Ecto neural progenitor cell (in vitro differentiated cells): ENCODE measurements at places on chromosomes 2 and 18.

DNA sequence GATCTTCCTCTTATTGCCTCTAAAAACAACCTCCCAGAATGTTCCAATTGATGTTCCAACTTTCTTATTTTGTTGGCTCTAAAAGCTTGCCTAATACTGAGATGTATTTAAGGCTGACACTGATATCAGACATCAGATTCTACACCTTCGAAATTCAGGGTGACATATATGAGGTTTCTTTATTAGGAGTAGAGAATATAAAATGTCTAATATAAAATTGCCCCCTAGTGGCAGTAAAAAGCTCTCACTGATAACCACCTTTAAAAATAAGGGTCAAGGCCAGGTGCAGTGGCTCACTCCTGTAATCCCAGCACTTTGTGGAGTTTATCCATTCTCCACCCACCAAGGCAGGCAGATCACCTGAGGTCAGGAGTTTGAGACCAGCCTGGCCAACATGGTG is 789.7 kb upstream of the SLC39A10 start:
- no peak for DNase-seq

- DNase-seq: no peak
Observed at GRCh38 chr2:75736276-75736675, 25.6 kb upstream of the GCFC2 start.

DNA sequence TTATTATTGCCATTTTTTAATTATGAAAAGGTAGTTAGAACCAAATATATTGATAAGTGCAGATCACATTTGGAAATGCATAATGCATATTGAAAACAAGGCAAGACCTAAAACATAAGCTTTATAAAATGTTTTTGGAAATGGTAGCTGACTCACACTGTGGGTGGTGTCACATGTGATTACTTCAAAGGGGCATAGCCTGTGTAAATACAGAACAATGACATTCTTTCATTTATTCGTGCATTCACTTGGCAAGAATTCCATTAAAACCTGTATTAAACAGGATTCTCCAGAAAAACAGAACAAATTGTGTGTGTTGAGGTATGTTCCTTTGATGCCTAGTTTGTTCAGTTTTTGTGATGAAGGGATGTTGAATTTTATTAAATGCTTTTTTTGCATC is 427.3 kb upstream of the ST6GAL2 start:
- no peak for DNase-seq

DNA sequence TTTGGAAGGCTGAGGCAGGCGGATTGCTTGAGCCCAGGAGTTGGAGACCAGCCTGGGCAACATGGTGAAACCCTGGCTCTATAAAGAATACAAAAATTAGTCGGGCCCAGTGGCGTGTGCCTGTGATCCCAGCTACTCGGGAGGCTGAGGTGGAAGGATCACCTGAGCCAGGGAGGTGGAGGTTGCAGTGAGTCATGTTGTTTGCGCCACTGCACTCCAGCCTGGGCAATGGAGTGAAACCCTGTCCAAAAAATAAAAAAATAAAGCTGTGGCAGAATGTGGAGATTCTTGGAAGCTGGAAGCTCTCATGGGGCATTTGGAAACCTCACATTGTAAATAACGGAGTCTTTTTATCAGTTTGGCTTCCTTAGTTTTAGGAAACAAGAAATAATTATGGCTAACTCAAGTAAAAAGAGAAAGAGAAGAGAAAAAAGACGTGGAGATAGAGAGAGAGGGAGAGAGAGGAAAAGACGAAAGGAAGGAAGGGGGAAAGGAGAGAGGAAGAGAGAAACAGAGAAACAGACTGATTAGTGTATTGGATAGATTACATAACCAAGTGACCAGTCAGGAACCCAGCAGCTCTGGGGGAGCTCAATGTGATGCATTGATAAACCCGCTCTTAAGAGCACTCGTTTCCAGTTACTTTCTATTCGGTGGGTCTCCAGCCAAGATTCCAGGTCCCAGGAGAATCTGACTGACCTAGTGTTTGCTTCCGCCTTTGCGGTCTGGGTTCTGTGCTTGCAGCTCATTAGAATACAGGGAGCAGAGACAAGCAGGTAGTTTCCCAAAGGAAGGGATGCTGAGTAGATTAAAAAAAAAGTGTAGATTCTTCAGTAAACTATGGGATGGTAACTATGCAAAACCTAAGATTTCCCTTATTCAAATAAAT is 1.1 kb upstream of the SPAST start:
- no peak for DNase-seq

- DNase-seq: no peak
Observed at GRCh38 chr2:211404098-211404497, 847.7 kb downstream of the CPS1 start.

- no peak for DNase-seq
Observed at GRCh38 chr18:42860011-42860410, 255.5 kb downstream of the RIT2 start.

GRCh38 chr2:12498704-12499103 is 218.0 kb upstream of the TRIB2 start:
- DNase-seq: no peak

DNA sequence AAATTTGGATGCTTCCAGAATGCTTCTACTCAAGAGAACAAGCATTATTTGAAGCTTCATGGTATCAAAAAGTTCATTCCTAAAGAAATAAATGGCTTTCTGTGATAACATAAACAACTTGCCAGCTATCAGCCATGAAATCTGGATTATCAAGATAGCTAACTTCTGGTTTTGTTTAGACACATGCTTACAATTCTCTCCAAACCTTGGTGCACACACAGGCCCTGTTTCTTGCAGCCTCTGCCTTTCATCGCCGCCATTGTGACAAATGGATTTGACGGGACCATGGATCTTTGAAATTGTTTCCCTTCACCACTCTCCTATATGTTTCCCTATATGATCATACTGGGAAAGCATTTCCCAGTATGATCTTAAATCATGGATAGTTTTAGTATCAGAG is 47.9 kb upstream of the CABLES1 start:
- no peak for DNase-seq

DNA sequence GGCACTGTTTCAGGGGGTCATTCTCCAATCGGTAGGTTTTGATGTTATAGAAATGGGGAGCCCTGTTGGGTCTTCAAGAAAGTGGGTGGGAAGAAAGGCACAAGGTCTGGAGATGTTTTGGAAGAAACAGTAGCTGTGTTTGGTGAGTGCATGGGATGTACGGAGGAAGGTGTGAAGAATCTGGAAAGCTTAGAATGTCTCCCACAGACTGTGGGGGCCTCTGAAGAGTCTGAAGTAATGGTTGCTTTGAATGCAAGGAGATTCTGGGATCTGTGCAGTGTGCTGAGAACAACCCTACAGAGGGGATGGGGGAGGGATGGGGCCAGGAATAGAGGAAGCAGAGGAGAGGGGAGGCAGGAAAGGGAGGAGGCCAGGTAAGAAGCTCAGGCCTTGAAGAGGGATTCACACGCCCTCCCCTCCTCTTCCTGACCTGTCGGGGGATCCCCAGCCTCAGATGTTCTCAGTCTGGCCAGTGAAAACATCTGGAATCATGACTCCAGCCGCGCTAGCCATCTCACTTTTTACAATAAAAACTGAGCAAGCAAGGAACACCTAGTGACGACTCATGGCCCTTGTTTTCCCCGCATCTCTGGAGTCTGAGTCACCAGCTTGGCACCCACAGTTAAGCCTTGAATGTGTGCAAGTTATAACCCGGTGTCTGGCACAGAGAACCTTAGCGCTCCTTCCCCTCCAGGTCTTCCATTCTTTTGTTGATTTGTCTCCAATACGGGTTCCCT is 74.2 kb downstream of the SH3BP4 start:
- DNase-seq: no peak

GRCh38 chr2:20443276-20443920 is 3.5 kb upstream of the RHOB start:
- no peak for DNase-seq

DNA sequence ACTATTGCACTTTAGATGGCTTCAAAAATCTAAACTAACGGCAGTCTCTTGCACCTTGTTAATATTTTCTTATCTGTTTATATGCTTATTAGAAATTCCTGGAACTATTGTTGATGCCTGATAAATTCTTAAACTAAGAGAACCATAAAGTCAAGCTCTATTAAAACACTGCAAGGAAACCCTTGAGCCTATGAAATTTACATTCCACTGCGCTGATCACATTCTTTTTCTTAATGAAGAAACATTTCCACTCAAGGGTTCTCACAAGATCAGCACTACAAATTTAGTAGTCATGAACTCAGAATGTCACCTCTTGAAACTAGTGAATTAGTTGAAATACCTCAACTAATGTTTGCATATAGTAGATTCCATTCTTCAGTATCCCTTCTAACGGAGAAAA is 331.8 kb upstream of the SLC8A1 start:
- no peak for DNase-seq

DNA sequence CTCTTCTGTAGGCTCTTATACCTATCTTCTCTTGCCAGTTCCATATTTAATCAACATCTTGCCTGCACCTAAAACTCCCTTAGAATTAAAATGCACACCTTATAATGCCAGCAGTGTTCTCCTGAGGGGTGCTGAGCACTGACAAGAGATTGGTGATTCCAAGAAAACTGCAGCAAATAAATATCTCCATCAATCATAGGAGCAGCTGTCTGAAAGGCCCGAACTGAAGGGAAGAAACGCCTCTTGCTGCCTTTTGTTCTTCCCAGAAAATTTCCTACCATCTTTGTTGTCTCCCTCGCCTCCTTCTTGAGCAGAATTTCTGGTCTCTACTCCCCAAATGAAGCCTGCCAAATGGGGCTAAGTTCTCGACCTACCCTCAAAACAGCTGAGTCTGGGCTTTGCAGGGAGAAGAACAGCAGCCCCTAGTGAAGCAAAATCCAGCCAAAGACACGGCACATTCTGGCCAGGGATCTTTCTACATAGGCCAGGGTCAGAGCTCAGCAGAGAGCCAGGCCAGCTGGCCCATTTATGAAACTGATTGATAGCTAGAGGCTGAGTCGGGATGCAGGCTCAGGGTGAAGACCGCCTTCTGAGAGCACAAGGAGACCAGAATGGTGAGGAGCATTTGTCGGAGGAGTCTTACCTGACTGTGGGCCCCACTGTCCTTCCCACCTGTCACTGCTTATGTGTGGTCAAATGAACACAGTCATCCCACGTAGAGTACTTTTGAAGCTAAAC is 20.4 kb upstream of the TMEM247 start:
- DNase-seq: no peak

GRCh38 chr18:46715062-46715461 is 41.8 kb downstream of the ST8SIA5 start:
- DNase-seq: no peak

DNA sequence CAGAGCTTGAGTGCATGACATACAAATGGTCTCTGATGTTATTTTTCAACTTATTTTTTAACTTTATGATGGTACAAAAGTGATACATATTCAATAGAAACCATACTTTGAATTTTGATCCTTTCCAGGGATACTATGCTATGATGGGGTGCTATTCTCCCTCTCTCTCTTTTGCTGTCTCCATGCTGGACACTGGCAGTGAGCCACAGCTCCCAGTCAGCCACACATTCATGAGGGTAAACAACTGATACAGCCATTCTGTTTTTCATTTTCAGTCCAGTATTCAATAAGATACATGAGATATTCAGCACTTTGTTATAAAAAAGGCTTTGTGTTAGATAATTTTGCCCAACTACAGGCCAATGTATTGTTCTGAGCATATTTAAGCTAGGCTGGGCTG is 859.3 kb upstream of the KLHL29 start:
- no peak for DNase-seq

DNA sequence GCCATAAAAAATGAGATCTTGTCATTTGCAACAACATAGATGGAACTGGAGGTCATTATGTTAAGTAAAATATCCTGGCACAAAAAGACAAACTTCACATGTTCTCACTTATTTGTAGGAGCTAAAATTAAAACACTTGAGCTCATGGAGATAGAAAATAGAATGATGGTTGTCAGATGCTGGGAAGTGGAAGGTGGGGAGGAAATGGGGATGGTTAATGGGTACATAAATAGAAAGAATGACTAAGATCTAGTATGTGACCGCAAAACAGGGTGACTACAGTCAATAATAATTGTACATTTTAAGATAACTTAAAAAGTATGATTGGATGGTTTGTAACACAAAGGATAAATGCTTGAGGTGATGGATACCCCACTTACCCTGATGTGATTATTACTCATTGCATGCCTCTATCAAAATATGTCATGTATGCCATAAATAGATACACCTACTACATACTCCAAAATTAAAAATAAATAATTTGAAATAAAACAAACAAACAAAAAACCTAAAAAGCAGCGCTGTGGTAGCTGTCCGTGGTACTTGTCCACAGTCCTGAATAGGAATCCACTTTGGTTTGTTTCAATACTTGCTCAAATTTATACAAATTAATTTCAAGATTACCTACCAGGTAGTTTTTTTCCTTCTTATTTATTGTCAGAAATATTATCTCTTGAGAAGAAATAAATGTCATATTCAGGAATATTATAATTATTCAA is 224.5 kb downstream of the DLGAP1 start:
- DNase-seq: no peak

GRCh38 chr2:11103984-11104793 is 51.1 kb upstream of the SLC66A3 start:
- DNase-seq: peak; percentile 39

DNA sequence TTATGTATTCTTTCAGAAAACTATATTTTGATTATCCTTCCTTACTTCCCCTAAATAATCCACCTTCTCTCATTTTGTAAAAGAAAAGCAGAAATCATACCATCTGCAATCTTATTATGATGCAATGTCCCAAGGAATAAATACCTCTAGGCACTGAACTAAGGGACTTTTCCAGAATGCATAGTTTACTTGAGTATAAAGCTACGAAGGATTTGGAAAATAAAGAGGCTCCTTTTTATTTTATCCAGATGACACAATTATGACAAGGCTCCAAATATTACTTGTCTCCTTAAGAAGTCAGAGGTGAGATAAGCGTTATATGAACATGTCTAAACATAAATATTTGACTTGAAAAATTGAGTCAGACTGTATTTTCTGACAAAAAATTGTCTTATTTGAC is 72.1 kb downstream of the COL3A1 start:
- DNase-seq: no peak

DNA sequence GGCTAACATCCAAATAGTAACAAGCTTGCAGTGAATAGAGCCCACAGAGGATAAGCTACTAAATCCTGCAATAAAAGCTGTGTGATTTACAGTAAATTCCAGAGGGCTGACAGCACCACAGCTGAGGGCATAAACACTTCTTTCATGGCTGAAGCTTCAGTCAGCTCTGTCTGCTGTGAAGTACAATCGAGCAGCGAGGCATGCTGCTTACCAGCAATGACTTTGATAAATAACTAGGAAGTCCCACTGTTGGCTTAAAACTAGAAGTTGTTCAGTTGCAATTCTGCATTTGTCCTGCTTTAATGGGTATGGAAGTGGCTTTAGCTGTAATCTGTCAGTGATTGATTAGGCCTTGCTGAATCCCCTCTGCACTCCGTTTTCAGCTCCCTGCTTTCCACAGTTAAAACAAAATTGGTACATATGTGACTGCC is 65.2 kb upstream of the FIGN start:
- DNase-seq: no peak

DNA sequence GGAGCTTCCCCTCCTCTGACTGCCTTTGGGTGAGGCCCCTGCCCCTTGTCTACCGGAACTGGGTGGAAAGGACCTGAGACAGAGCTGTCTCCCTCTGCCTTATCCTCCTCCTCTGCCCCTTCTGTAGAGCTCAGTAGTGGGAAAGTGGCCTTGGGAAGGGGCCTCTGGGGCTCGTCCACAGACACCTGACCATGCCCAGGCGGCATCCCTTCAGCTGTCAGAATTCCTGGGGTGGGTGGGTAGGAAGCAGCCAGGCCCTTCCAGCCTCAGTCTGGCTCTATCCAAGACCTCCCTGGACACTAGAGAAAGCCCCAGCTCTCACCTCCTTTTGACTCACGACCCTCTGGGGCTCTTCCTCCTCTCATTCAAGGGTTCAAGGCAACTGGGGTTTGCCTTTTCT is 35.6 kb downstream of the B3GNT2 start:
- DNase-seq: no peak

- DNase-seq: peak; percentile 83
Observed at GRCh38 chr18:41391616-41392595, 563.1 kb upstream of the PIK3C3 start.
